ENCODE measurements at places on chromosomes 5 and 9. TPM values are rescaled to one million over a fixed set of nuclear protein-coding genes. Genes with fewer than 3 reads are reported as not detected.

Gene ECM2
- total RNA-seq = 12.7 TPM

Gene CDH10
- 0.16 TPM for total RNA-seq

- DNase-seq = no peak
- H3K27me3 ChIP-seq = no peaks in the 10 kb centered on the region
- H3K36me3 ChIP-seq = no peaks in the 10 kb centered on the region
These were observed 62.4 kb downstream of the HMHB1 start for GRCh38 chr5:143874312-143874711.

DNA sequence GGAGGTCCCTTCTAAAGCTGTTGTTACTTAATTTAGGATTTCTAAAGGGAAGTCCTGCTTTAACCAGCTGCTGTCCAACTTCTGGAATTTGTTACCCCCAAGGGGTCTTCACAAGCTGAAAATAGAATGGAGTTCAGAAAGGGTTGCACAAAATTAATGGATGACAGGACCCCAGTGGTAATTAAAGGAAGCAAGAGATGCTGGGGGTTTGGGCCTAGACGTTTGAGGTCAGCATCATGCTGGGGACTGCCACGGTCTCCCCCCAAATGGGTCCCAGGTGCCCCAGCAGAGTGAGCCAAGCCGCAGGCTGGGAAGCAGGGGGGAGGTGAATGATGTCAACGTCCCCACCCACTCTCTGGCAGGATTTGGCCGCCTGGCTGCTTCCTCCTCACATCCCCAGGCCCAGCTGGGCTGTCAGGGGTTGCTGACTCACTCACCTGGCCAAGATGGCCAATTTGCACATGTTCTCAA, 97.5 kb upstream of the ARAP3 start:
- no peak overlapping the region for H3K27ac ChIP-seq
- H3K36me3 ChIP-seq = no peaks in the 10 kb centered on the region
- H3K4me1 ChIP-seq = no peaks in the 10 kb centered on the region
- no peaks in the 10 kb centered on the region for H3K27me3 ChIP-seq
- no peak overlapping the region for H3K4me3 ChIP-seq

- no peaks in the 10 kb centered on the region for H3K36me3 ChIP-seq
- no peaks in the 10 kb centered on the region for H3K27me3 ChIP-seq
- peaks cover 21% of the 10 kb centered on the region for H3K4me1 ChIP-seq
- H3K27ac ChIP-seq = no peak overlapping the region
These were observed 3.4 kb upstream of the ZBTB5 start for GRCh38 chr9:37468620-37469019.

Gene NKD2
- total RNA-seq = 19.1 TPM

- H3K36me3 ChIP-seq = no peaks in the 10 kb centered on the region
- no peak overlapping the region for H3K4me3 ChIP-seq
- H3K27ac ChIP-seq = no peak overlapping the region
- no peaks in the 10 kb centered on the region for H3K27me3 ChIP-seq
- H3K4me1 ChIP-seq = no peaks in the 10 kb centered on the region
These were observed 346.9 kb downstream of the ZSWIM6 start for GRCh38 chr5:61678966-61679365.

Gene SOX30
- not detected for total RNA-seq

Gene TLR4
- total RNA-seq = 50.4 TPM

- no peaks in the 10 kb centered on the region for H3K36me3 ChIP-seq
- H3K4me1 ChIP-seq = no peaks in the 10 kb centered on the region
- H3K4me3 ChIP-seq = no peak overlapping the region
- no peaks in the 10 kb centered on the region for H3K27me3 ChIP-seq
These were observed 72.9 kb downstream of the SEC61B start for GRCh38 chr9:99294850-99295461.

DNA sequence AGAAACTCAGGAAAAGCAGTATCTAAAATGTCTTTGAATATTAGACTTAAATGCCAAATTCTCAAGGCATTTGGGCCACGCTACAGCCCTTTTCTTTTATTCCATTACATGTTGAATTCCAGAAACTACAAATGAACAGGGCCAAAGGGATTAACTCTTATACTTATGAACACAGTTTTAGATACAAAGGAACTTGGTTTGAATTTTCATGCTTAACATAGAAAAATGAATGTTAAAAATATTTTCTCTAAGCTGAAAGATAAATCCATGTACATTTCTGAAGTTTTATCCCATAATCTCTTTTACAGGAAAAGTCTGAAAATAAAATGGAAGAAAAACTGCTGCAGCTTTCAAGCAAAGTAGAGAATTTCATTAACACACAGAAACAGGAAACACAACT, 56.8 kb downstream of the FAM81B start:
- DNase-seq = no peak
- H3K27me3 ChIP-seq = no peaks in the 10 kb centered on the region
- H3K4me3 ChIP-seq = no peak overlapping the region
- no peak overlapping the region for H3K27ac ChIP-seq
- no peaks in the 10 kb centered on the region for H3K4me1 ChIP-seq

Data from adrenal gland (tissue), 19 donors.